ENCODE measurements at places on chromosomes 11 and 22.

DNA sequence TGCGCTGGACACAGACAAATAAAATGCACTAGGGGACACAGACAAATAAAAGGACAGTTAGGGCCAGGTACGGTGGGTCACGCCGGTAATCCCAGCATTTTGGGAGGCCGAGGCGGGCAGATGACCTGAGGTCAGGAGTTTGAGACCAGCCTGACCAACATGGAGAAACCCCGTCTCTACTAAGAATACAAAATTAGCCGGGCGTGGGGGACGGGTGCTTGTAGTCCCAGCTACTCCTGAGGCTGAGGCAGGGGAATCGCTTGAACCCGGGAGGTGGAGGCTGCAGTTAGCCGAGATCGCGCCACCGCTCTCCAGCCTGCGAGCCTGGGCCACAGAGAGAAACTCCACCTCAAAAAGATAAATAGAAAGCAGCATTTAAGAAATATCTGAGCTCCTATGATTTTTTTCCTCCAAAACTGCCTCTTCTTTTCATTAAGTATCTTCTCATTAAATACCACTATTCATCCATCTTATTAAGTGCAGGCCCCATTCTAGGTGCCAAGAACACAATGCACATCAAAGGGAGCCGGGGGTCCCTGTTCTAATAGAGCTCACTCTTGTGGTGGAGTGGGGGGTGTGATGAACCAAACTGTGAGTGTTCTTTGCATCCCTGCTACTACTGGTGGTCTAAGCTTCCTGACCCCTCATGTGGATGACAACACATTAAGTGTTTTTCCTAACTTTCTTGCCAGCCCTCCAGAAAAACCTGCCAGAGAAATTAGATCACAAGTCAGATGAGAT lies 766 bp upstream of the ZNHIT2 start:
- DNase-seq: no peak

- DNase-seq: no peak
These were observed 50.7 kb upstream of the TTC12 start for GRCh38 chr11:113263458-113264259.

DNA sequence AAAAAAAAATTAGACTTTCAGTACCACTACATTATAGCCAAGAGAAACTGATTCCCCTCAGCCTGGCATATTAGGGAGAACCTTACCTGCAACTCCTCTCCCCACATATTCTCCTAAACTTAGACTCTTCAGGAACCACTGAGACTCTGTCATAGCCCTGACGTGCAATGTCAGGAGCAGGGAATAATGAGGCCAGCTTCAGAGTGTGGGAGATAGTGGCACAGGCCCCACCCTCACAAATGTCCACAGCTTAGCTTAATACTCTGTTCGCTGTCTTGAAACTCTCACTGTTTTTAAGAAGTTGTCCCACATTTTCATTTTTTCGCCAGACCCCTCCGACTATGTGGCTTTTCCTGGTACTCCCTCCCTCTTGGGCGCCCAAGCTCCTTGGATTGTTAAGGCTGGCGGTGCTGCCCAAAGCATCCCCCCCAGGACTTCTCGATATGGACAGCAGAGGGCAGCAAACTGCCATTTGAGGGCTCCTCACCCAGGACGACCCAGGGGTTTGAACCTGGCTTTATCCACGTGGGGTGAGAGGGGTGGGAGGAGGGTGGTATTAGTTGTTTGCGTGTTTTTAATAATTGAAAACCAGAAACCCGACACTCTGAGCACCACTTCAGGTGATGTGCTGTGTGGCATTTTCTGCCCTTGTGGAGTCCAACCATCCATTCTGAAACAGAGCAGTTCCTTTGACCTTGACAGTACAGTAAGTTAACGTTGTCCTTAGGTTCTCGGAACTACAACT lies 45.2 kb upstream of the RASSF10 start:
- peak; percentile 72 for DNase-seq

DNA sequence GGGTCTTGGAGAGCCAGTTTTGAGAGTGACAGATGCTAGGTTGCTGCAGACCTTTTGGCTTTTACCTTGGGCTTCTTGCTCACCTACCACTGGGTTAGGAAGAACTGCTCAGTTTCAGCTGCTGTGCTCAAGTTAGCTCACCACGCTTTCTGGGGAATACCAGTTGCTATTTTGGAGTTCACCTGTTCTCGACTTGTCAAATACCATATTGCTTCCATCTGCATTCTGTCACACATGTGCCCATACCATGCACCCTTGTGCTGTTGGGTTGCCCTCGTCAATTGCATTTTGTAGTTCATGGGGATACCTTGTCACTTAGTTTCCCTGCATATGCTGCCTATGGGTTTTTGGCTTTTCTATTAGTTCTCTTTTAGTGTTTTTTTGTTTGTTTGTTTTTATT lies 23.0 kb upstream of the BARX2 start:
- no peak for DNase-seq

DNA sequence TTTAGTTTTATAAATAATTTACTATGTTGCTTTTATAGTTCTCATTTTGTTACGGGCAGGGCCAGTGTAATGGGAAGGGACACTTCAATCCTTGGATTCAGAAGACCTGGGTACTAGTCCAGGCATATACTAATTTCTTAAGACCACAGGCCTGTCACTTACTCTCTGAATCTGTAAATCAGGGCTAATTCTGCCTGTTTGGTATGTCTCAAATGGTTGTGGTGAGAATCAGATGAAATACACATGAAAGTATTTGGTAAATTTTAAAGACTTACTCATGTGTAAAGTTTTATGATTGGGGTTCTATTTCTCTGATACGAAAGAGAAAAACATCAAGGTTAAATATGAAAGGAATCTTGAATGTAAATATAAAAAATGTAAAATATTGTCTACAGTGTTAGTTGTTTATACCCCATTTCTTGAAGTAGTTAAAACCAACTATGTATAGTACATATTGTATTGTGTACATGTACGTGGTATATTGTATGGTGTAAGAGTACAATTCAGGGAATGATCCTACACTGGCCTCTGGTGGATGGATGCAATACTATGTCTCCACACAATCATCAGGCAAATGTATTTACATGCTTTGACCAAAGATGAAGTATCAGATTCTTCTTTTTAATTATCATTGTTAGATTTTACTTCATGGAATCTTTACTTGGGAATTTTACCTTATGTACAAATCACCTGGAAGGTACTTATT lies 24.5 kb upstream of the RAG2 start:
- DNase-seq: no peak

DNA sequence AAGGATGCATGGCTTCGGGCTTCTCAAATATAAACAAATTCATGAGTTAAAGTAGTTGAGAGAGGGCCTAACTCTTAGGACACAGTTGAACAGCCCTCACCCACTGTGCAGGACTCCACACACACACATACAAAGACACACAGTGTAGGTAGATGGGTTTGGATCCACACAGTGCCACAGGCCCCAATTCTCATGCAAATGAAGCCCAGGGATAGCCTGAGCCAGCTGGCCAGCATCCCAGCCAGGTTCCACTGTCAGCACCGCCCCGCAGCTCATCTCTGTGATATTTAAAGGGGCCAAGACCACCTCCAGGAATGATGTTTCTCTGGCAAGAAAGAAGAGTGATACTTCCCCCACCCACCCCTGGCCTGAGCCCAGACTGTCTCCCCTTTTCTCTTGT lies 11.7 kb downstream of the SLC35C1 start:
- DNase-seq: no peak

- DNase-seq: peak; percentile 60
These were observed 6.4 kb downstream of the LTBP3 start for GRCh38 chr11:65551572-65552387.

- peak; percentile 75 for DNase-seq
These were observed 50.4 kb downstream of the FAM83F start for GRCh38 chr22:40044870-40045834.

GRCh38 chr11:72297828-72298227 lies 53.9 kb upstream of the PHOX2A start:
- no peak for DNase-seq

GRCh38 chr11:19822531-19822930 lies 109.9 kb downstream of the NAV2 start:
- no peak for DNase-seq

GRCh38 chr11:33777906-33778305 lies 3.6 kb upstream of the FBXO3 start:
- no peak for DNase-seq

DNA sequence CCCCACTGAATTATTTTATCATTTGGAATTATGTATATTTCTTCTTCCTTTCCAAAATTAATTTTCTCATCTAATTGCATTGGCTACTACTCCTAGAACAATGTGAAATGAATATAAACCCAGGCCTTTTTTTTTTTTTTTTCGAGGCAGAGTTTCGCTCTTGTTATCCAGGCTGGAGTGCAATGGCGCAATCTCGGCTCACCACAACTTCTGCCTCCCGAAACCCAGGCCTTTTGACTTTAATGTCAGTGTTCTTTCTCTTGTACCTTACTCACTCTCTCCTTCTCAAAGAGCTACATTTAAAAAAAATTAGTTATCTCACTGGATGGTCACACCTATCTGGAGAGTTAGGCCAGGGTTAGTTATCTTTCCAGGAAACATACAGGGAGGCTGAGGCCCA lies 35.3 kb upstream of the LRRC32 start:
- DNase-seq: no peak

DNA sequence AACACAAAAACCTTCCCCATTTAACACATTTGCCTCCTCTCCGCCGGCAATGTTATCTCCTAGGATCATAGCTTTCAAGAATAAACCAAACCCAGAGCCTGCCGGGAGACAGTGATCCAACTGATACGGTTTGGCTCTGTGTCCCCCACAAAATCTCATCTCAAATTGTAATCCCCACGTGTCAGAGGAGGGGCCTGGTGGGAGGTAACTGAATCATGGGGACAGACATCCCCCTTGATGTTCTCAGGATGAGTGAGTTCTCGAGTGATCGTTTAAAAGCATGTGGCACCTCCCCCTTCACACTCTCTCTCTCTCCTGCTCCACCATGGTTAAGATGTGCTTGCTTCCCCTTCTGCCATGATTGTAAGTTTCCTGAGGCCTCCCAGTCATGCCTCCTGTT lies 33.3 kb downstream of the RBFOX2 start:
- no peak for DNase-seq

- no peak for DNase-seq
These were observed 80.8 kb downstream of the TNRC6B start for GRCh38 chr22:40258501-40258915.

- DNase-seq: no peak
These were observed 15.0 kb upstream of the NXPE4 start for GRCh38 chr11:114610550-114610949.

- no peak for DNase-seq
These were observed 6.0 kb downstream of the RPL3 start for GRCh38 chr22:39313258-39314001.

DNA sequence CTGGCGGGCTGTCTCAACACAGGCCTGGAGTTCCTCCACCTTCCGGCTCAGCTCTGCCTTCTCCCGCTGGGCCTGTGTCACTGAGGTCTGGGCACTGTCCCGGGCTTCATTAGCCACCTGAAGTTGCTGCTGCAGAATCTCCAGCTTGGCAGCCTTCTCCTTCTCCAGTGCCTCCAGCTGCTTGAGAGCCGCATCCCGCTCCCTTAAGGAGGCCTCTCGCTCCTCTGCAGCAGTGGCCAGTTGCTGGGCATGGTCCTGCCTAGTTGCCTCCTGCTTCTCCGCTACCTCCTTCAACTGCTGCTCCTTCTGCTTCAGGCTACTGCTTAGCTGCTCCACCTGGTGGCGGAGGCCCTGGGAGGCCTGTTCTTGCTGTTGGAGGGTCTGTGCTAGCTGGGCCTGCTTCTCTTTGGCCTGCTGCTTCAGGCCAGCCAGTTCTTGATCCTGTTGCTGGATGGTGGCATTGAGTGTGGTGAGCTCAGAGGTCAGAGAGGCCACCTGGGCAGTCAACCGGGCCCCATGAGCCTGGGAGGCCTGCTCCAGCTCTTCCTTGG lies 16.9 kb downstream of the IL18BP start:
- no peak for DNase-seq

GRCh38 chr11:133541720-133542095 lies 9.4 kb upstream of the OPCML start:
- no peak for DNase-seq

DNA sequence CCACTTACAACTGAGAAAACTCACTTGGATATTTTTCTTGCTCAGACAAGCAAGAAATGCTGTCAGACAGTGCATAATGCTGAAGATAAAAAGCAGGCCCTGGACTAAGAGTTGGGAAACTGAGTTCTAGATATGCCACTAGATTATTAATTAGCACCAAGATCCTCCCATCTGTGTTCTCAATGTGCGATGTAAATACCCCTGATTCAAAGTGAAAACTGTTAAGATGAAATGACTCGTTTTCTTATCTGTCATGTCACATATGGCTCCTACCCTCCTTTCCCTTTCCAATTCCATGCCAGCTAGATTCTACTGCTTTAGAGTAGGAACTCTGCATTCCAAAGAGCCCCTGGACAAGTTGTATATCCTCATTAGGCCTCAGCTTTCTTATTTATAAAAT lies 88.9 kb upstream of the CLNS1A start:
- DNase-seq: no peak

- DNase-seq: no peak
These were observed 26.2 kb upstream of the SHISAL1 start for GRCh38 chr22:44338906-44339305.

DNA sequence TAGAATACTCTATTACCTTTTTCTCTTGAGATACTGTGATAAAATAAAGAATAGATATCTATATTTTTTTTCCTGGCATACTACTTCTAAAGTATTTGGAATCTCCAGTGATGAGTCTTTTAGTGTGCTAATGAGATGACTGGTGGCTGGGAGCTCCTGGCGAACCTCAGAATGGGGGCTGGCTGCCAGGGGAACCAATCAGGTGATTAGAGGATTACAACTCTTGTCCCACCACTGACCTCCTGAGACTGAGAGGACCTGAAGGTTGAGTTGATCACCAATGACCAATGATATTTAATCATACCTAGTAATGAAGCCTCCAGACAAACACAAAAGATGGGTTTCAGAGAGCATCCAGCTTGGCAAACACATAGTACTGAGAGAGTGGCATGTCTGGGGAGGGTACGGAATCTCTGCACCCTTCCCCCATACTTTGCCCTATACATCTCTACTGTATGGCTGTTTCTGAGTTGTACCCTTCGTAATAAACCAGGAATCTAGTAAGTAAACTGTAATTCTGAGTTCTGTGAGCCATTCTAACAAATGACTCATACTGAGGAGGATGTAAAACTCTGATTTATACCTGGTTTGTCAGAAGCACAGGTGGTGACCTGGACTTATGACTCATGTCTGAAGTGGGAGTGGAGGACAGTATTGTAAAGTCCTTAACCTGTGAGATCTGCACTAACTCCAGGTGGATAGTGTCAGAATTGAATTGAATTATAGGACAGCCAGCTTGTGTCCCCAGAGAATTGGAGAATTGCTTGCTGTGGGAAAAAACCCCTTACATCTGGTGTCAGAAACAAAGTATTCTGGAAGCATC lies 325.3 kb upstream of the LRRC4C start:
- DNase-seq: no peak

Data from stimulated activated CD4-positive, alpha-beta T cell treated with anti-CD3 and anti-CD28 coated beads, Interleukin-2, amount 100 ng/mL, for 24 hours (primary cell).